Epithelial cell of alveolus of lung (primary cell): ENCODE measurements at places on chromosomes 3 and 15. TPM values are rescaled to one million over a fixed set of nuclear protein-coding genes. Genes with fewer than 3 reads are reported as not detected.

Gene CMTM7
- total RNA-seq, result 15.0 TPM in 2 replicates

Gene MYRIP
- total RNA-seq, result 0.24 TPM in 1 of 2 replicates, not detected in the other

Gene SLC12A1
- total RNA-seq, result 0.13 TPM in 1 of 2 replicates, not detected in the other

Gene GOLGA8T
- not detected in 2 replicates for total RNA-seq

Gene ERC2
- total RNA-seq, result 1.4 TPM in 1 of 2 replicates, not detected in the other

Gene NEK10
- 0.52 TPM in 1 of 2 replicates, not detected in the other for total RNA-seq

Gene EOMES
- total RNA-seq, result not detected in 2 replicates

Gene ZNF501
- total RNA-seq, result 4.7 and 11.4 TPM in 2 replicates

Gene CCDC54
- not detected in 2 replicates for total RNA-seq

Gene SPATA12
- total RNA-seq, result not detected in 2 replicates

Gene IQCF5
- not detected in 2 replicates for total RNA-seq

Gene AGBL1
- total RNA-seq, result not detected in 2 replicates

Gene MUC4
- 0.39 TPM in 1 of 2 replicates, not detected in the other for total RNA-seq

Gene TMC3
- total RNA-seq, result not detected in 2 replicates

Gene PTH1R
- 1.4 and 27.5 TPM in 2 replicates for total RNA-seq

Gene RPL32
- total RNA-seq, result 1,067 and 3,036 TPM in 2 replicates

Gene SLC28A1
- total RNA-seq, result not detected in 2 replicates
